Urinary bladder (tissue), 4 donors: ENCODE measurements at places on chromosomes 7 and 10.

GRCh38 chr10:15815242-15815885 lies 44.9 kb downstream of the MINDY3 start:
- DNase-seq, result no peak

- DNase-seq, result no peak
Observed at GRCh38 chr7:75727881-75728593, 10.7 kb downstream of the HIP1 start.

DNA sequence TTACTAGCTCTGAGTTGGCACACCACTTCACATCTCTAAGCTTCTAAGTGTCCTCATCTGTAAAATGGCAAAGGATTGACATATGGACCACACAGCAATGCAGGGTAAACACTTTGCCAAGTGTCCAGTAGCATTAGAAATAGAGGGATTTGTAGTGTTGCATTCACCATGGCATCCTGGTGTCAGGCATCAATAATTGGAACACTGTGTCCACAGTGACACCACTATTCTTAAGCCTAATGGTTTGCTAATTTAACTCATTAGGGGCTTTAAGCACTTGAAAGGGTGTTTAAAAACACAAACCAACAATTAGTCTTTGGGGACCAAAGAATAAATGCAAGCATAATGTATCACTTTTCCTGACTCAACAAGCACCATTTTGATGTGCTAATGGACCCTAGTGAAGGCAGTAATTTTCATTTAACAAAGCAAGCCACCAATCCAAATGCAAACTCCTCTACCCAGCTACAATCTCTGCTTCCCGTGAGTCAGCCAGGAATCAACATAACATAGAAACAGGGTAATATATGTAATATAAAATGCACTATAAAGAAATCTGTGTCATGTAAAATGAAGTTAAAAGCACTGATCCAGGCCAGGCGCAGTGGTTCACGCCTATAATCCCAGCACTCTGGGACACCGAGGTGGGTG lies 75.9 kb downstream of the FAM204A start:
- DNase-seq, result no peak

DNA sequence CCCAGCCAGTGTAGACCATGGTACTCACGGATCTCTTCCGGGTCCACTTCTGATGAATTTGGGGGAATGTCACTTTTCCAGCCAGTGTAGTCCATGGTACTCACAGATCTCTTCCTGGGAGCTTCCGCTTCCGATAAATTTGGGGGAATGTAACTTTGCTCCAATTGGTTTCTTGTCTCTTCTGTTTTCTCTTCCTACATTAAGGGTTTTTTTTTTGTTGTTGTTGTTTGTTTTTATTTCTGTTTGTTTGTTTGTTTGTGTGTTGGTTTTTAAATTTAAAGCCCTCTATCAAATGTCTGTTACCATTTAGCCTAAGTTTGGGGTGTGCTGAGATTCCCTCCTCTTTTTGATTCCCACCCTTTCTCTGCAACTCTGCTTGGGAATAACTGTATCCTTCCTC lies 475.8 kb upstream of the FZD8 start:
- no peak for DNase-seq

DNA sequence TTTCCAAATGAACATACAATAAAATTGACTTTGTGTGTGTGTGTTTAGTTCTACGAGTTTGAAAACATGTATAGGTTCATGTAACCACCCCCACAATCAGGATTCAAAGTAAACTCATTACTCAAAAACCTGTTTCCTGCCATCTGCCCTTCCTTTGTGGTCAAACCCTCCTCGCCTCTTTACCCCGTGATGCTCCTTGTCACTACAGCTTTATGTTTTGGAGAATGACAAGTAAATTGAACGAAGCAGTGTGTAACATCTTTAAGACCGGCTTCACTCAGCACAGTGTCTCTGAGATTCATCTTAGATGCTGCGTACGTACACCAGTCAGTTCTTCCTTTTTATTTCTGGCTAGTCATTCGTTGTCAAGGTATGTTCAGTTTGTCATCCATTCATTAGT lies 54.6 kb upstream of the MKI67 start:
- DNase-seq, result no peak

GRCh38 chr10:119421891-119422681 lies 120.4 kb downstream of the RGS10 start:
- no peak for DNase-seq

GRCh38 chr7:39291628-39292410 lies 274.4 kb upstream of the YAE1 start:
- DNase-seq, result no peak

- no peak for DNase-seq
Observed at GRCh38 chr7:55366461-55367070, 1.4 kb downstream of the LANCL2 start.

GRCh38 chr7:146659732-146660131 lies 543.1 kb downstream of the CNTNAP2 start:
- DNase-seq, result no peak

DNA sequence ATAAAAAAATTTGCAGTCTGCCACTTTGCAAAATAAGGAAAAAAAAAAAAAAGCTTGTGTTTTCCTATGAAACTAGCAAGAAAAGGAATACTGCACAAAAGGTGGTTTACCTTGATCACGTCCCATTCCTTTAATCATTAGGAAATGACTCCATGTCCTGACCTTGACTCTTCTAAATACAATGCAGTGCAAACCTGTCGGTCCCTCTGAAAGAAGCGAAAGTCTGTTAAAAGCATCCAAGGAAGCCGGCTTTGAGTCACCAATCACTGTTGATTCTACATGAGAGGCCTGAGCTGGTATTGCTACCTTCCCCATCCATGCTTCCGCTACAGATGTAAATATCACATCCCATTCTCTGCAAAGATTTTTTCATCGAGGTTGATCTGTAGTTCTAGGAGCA lies 652.1 kb downstream of the SDK1 start:
- no peak for DNase-seq

DNA sequence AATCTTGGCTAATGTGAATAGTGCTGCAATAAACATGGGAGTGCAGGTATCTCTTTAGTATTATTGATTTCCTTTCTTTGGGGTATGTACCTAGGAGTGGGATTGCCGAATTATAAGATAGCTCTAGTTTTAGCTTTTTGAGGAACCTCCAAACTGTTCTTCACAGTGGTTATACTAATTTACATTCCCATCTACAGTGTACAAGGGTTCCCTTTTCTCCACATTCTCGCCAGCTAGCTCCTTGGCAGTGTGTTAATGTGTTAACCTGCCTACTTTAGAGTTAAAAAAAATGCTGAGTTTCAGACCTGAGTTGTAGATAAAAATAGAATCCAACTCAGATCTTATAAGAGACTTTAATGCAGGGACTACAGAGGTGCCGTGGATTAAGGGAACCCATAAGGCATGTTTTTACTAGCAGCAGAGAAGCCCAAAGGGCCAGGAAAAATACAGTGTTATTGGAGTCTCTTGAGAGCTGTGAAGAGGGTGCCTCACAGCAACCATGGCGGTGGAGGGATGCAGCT lies 35.4 kb downstream of the CDK13 start:
- no peak for DNase-seq

DNA sequence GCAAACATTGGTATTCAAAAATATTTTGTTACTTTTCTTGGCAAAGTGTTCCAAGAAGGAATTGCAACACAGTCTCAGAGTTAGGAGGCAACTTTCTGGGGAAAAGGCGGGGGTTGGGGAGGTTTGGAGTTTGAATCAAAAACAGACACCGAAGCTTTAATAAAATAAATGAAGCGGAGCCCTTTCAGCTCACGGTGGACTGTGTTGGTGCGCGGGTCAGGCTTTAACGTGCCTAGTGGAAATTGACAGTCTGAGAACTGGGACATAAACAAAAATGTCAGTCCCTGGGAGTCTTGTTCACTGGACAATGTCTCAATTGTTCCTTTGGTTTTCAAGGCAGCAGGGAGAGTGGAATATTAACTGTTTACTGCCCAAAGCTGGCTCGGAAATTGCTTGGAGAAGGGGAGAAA lies 109.3 kb downstream of the TCF7L2 start:
- DNase-seq, result no peak

DNA sequence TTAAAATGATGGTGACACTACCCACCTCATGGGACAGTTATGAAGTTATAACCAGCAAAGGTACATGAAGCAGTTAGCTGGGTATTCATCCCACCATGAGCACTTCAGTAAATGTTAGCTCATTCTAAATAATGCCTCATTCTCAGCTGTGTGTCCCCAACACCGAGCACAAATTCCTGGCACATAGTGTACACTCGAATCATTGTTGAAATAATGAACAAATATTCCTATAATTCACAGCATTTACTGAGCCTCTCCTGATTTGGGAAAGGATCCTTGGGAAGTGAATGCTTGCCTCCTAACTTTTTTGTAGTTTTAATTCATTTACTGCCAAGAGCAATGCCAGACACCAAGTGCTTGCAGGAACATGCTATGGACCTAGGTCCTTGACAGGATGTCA lies 235.2 kb downstream of the DGKI start:
- no peak for DNase-seq

GRCh38 chr7:82289889-82290288 lies 153.7 kb downstream of the CACNA2D1 start:
- no peak for DNase-seq

DNA sequence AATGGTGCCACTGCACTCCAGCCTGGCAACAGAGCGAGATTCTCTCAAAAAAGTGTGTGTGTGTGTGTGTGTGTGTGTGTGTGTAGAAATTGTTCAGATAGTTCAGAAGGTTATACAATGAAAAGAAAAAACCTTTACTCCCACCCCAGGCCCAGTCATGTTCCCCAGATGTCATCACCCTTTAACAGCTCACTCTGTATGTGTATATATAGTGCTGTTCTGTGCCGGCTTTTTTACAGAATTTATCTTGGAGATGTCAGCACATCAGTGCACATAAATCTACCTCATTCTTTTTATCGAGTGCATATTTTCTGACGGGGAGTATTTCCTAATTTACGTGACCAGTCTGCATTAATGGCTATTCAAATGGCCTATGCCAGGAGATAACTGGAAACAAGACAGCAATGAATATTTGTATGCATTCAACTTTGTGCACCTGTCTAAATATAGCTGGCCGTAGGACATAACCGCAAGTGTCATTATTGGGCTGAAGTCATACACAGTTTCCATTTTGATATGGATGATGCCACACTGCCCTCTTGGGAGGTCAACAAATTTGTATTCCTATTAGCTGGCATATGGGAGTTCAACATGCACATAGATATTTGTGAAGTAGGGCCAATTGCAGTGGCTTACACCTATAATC lies 11.7 kb downstream of the NIPSNAP2 start:
- DNase-seq, result no peak

DNA sequence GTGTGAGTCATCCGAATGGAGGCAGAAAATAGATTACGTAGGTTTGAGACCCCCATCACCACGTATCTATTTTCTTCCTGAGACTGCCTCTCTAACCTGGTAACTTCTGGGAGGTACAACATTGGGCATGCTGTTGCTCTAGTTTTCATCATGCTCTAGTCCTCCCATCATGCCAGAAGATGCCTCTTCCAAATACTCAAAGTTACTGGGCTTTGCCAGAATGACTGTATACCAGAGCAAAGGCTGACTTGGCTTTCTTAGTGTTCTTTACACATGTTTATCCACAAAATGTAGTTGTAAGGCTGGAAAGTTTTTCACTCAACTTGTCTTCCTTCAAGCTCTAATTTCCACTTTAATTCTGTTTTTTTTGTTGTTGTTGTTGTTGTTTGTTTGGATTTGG lies 370.5 kb downstream of the MDFIC start:
- DNase-seq, result no peak

DNA sequence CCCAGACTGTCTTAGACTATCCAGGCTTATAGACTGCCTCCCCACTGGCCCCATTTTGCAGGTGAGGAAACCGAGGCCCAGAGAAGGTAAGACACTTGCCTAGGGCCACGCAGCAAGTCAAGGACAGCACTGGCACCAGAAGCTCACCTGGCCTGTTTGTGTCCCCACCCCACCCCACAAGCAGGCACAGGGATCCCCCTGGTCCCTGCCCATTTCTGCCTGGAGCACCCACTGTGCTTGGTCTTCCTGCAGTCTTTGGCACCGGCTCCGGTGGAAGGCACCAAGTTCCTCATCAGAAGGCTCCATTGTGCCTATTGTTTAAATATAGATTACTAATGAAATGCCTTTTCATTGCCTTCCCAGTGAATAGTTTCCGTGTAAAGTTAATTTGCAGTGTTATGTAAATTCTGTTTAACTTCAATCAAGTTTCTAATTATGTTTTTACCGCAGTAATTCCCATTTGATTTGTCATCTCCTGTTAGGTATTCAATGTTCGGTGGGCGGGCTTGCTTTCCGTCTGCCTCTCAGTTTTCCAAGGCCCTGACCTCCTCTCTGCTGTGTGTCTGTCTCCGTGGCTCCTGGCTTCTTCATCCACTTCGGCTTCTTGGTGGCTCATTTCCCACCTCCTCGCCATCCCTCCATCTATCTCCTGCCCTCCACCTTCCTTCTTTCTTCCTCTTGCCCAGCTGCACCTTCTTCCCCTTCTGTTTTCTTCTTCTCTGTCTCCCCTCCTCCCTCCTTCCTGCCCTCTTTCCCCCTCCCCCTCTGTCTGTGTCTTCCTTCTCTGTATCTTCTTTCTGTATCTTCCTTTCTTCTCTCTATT lies 75.8 kb downstream of the ZMIZ1 start:
- no peak for DNase-seq

DNA sequence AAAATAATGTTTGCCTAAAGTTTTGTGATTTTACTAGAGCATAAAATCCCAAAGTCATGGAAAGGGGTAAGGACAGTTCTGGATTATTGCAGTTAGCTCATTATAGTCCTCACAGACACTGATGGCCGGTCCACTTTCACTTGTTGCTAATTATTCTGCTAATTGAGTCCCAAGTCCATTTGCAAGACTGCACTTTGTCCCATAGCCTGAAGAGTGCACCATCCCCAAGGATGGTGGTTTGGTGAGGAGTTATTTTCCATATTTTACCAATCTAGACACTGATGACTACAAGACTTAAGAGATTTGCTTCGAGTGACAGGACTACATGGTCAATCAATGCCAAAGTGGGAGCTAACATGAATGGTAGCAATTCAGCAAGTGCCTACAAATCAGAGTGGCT lies 181.8 kb upstream of the CACNA2D1 start:
- DNase-seq, result no peak

DNA sequence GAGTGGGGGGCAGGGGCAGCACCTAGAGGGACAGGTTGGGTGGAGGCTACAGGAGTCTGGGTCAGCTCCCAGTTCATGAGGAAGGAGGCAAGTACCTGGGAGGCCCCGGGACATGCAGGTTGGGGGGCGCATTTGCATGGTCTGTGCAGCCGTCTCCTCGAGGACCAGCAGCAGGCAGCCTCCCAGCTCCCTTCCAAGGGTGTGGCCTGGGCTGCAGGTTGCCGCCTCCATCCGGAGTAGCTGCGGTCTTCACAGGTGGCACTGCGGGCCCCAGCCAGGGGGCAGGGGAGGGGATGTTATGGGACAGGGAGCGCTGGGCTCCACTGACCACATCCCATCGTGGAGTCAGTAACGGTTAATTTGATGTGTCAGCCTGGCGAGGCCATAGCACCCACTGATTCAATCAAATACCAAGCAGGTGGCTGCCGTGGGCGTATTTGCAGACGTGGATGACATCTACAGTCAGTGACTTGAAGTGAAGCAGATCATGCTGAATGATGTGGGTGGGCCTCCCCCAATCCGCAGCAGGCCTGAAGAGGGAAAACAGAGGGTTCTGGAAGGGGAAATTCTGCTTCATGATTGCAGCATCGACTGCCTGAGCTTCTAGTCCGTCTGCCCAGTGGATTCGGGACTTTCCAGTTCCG lies 81.6 kb downstream of the PRKAG2 start:
- no peak for DNase-seq

GRCh38 chr10:22324413-22324812 lies 3.5 kb downstream of the BMI1 start:
- no peak for DNase-seq

GRCh38 chr7:40733578-40733977 lies 598.8 kb downstream of the SUGCT start:
- DNase-seq, result no peak
